A673 (cell line): ENCODE measurements at places on chromosomes 1 and 21. TPM values are rescaled to one million over a fixed set of nuclear protein-coding genes. Genes with fewer than 3 reads are reported as not detected.
A peak's percentile ranks its signal among the peaks of the same experiment; 100 is the strongest.

C1orf185 gene
- total RNA-seq, result not detected in 2 replicates

DNA sequence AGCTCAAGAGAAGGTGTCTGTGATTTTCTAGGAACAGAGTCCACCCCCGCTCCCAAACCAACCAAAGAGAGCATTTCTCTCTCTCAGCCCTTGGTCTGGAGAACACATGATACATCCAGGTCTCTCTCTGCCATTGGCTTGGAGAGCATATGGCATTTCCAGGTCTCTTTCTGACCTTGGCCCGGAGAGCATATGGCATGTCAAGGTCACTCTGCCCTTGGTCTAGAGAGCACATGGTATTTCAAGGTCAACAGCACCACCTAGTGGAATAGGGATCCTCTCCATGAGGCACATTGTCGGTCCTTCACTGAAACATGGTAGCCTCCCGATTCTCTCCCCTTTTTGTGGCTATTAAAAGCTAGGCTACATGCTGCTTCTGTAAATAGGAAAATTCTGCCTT is 437.7 kb upstream of the OLFM3 start:
- DNase-seq, result peak; percentile 76
- H3K4me3 ChIP-seq, result no peak overlapping the region
- H3K27me3 ChIP-seq, result no peaks in the 10 kb centered on the region
- H3K4me1 ChIP-seq, result no peaks in the 10 kb centered on the region

- H3K4me1 ChIP-seq, result no peaks in the 10 kb centered on the region
- no peak overlapping the region for H3K27ac ChIP-seq
- DNase-seq, result no peak
- no peaks in the 10 kb centered on the region for H3K27me3 ChIP-seq
These were observed 190.0 kb upstream of the C1orf105 start for GRCh38 chr1:172230526-172230925.

LYPD8 gene
- total RNA-seq, result not detected in 2 replicates

GRCh38 chr1:30511991-30512913 is 211.1 kb downstream of the MATN1 start:
- DNase-seq, result no peak
- H3K4me3 ChIP-seq, result no peak overlapping the region
- no peaks in the 10 kb centered on the region for H3K36me3 ChIP-seq
- no peaks in the 10 kb centered on the region for H3K27me3 ChIP-seq
- H3K27ac ChIP-seq, result no peak overlapping the region
